NCI-H2171 (cell line): ENCODE measurements at places on chromosomes 2 and 18.

DNA sequence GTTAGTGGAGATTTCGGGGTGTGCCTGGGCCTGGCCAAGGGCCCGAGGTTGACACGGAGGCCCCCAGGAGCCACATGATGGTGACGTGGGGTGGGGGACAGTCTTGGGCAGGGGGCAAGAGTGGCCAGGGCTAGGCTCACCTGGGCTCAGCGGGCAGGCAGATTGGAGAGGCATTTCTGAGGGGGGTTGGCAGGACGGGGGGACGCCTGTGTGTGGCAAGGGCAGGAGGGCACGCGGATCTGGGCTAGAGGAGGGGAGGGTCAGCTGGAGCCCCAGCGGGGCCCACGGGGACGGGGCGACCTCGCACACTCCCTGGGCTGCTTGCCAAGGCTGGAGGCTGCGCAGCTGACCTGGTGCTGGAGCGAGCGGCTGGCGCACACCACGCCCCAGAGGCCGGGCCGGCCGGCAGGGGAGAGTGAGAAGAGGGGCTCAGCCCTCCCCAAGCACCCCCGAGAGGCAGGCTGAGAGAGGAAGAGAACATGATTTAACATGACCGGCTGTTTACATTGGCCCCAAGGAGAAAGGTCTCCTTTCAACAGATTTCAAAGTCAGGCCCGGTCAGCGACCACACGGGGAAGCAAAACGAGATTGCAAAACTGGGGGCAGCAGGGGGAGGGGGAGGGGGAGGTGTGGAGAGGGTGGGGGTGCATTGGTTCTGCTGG lies 38.0 kb upstream of the SNED1 start:
- no peak for DNase-seq

- DNase-seq: no peak
Observed at GRCh38 chr2:38499548-38500282, 103.0 kb downstream of the HNRNPLL start.

GRCh38 chr2:231039821-231040364 lies 2.6 kb downstream of the C2orf72 start:
- DNase-seq: no peak

GRCh38 chr18:49565612-49566011 lies 3.8 kb downstream of the LIPG start:
- DNase-seq: no peak

- no peak for DNase-seq
Observed at GRCh38 chr18:38900031-38900430, 1334.4 kb upstream of the CELF4 start.
